ENCODE measurements at places on chromosomes 13 and 19. TPM values are rescaled to one million over a fixed set of nuclear protein-coding genes. Genes with fewer than 3 reads are reported as not detected.

The ZNF844 gene
- total RNA-seq: 24.2 TPM

DNA sequence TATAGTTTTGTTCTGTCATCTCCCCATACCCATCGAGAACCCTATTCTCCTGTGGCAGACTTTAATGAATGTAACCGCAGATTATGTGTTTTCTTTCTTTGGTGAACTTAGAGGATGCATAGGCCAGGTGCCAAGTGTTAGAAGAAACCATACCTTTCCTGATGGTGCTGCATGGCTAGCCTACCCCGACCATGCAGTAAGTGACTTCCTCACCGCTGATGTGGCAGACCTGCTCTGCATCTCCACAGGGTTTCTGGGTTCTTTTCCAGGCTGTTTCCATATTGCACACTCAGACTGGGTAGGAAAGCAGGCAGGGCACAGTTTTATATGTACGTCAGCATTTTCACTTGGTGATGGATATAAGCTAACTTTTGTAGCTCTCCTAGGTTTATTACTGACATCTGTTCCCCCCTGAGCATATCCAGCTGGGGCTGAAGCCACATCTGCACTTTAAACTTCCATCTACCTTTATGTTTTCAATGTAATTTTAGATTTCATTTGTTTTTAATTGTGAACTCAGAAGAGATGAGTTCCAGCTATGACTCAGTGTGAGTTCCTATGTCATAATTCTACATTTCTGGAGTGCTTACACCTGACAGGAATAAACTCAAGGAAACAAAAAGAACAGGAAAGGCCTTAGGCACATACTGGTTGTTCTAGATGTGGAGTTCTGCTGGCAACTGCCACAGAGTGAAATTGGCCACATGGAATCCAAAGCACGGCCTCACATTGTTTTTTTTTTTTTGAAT lies 42.3 kb downstream of the LRCH1 start:
- H3K27ac ChIP-seq: no peak overlapping the region
- H3K27me3 ChIP-seq: no peaks in the 10 kb centered on the region
- H3K4me1 ChIP-seq: no peaks in the 10 kb centered on the region
- no peaks in the 10 kb centered on the region for H3K36me3 ChIP-seq

GRCh38 chr19:38617764-38618589 lies at the start of gene MAP4K1:
Gene MAP4K1, minus strand, starts transcription at chr19:38617953. Its CDS starts 58 bp downstream, at chr19:38617895.
- peak within 1 kb of the TSS; percentile 86 for H3K27ac ChIP-seq
- H3K27me3 ChIP-seq: no peaks in the 10 kb centered on the region
- no peak for DNase-seq
- H3K4me1 ChIP-seq: peaks cover 24% of the 10 kb centered on the region
- H3K36me3 ChIP-seq: peaks cover 23% of the 10 kb centered on the region

GRCh38 chr19:23075031-23075733 lies 41.6 kb upstream of the ZNF730 start:
- H3K36me3 ChIP-seq: no peaks in the 10 kb centered on the region
- H3K4me1 ChIP-seq: peaks cover 16% of the 10 kb centered on the region
- peak overlapping the region; percentile 61 for H3K27ac ChIP-seq
- peak overlapping the region; percentile 53 for H3K4me3 ChIP-seq

GRCh38 chr13:28470296-28470695 lies 24.6 kb downstream of the FLT1 start:
- DNase-seq: no peak
- H3K27ac ChIP-seq: no peak overlapping the region
- no peaks in the 10 kb centered on the region for H3K27me3 ChIP-seq
- H3K36me3 ChIP-seq: no peaks in the 10 kb centered on the region
- H3K4me1 ChIP-seq: no peaks in the 10 kb centered on the region

All from spinal cord (tissue), 10 donors.